ENCODE measurements at places on chromosomes 7 and 10. TPM values are rescaled to one million over a fixed set of nuclear protein-coding genes. Genes with fewer than 3 reads are reported as not detected.

Gene WNT8B
- polyA plus RNA-seq, result 0.69 TPM

DNA sequence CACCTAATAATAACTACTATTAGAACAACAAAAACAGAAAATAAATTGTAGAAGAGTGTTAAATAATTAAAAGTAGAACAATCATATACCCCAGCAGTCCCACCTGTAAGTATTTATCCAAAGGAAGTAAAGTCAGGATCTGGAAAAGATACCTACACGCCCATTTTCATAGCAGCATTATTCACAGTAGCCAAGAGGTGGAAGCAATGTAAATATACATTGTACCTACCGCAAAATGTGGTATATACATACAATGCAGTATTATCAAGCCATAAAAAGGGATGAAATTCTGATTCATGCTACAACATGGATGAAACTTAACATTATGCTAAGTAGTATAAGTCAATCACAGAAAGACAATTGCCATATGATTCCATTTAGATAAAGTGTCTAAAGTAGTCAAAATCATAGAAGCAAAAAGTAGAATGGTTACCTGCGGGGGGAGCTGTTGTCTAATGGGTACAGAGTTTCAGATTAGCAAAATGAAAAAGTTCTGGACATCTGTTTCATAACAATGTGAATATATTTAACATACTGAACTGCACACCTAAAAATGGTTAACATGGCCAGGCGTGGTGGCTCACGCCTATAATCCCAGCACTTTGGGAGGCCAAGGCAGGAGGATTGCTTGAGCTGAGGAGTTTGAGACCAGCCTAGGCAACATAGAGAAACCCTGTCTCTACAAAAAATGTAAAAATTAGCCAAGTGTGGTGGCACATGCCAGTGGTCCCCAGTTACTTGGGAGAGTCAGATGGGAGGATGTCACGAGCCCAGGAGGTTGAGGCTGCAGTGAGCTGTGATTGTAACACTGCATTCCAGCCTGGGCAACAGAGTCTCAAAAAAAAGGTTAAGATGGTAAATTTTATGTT is 6.0 kb upstream of the TMED4 start:
- no peak for DNase-seq

GRCh38 chr7:55533050-55533728 is 39.1 kb downstream of the VOPP1 start:
- DNase-seq, result no peak

DNA sequence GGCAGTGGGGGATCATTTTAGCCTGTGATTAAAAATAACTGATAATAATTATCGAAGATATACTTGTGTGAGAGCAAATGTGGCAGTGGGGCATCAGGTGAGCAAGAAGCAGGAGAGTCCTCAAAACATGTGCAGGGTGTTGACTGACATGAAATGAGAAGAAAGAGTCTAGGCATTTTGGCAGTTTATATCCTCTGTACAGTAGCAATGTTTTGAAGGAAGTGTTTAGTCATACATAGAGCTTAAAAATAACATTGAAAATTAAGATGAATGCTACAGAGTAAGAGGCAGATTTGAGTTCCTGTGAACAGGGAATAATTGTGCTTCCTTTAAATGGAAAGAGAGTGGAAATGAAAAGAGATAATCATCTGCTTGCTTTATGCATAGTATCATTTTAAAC is 47.4 kb downstream of the VPS50 start:
- DNase-seq, result no peak

GRCh38 chr7:116317907-116318306 is 107.6 kb downstream of the TES start:
- no peak for DNase-seq

Measured in renal pelvis (tissue), 12 donors.